SJSA1 (cell line): ENCODE measurements at places on chromosomes 6 and 20. TPM values are rescaled to one million over a fixed set of nuclear protein-coding genes. Genes with fewer than 3 reads are reported as not detected.

POPDC3 gene
- total RNA-seq: 41.7 and 51.3 TPM in 2 replicates

RALGAPA2 gene
- 5.9 and 7.5 TPM in 2 replicates for total RNA-seq

CLPSL1 gene
- total RNA-seq: not detected in 2 replicates

DEFB124 gene
- not detected in 2 replicates for total RNA-seq

ADTRP gene
- total RNA-seq: 0.58 TPM in 1 of 2 replicates, not detected in the other

DZANK1 gene
- 0.97 and 1.1 TPM in 2 replicates for total RNA-seq

CNBD2 gene
- 3.6 TPM in 2 replicates for total RNA-seq

DNA sequence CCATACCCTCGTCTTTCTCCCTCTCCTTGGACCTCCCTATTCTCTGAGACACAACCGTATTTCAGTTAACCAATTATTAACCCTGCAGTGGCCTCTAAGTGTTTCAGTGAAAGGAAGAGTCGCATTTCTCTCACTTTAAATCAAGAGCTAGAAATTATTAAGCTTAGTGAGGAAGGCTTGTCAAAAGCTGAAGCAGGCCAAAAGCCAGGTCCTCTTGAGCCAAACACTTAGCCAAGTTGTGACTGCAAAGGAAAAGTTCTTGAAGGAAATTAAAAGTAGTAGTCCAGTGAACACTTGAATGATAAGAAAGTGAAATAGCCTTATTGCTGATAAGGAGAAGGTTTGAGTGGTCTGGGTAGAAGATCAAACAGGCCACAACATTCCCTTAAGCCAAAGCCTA lies 58.3 kb downstream of the SNX9 start:
- no peak for DNase-seq

DNA sequence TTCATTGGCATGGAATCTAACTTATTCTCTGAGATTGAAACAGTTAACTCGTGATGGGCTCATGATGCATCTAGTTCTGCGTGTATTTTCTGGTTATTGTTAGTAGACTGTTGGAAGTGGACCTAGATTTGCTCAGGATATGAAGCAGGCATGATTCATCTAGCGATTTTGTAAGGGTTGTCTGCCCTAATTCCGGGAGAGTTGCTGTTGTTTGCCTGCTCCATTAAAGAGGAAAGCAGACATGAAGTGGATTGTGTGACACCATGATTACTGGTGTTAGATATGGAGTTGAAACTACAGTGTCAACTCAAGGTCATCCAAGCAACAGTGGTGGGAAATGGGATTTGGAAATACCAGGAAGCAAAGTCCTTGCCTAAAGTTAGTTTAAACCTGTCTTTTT lies 41.0 kb downstream of the SOX4 start:
- DNase-seq: peak; percentile 54

DNA sequence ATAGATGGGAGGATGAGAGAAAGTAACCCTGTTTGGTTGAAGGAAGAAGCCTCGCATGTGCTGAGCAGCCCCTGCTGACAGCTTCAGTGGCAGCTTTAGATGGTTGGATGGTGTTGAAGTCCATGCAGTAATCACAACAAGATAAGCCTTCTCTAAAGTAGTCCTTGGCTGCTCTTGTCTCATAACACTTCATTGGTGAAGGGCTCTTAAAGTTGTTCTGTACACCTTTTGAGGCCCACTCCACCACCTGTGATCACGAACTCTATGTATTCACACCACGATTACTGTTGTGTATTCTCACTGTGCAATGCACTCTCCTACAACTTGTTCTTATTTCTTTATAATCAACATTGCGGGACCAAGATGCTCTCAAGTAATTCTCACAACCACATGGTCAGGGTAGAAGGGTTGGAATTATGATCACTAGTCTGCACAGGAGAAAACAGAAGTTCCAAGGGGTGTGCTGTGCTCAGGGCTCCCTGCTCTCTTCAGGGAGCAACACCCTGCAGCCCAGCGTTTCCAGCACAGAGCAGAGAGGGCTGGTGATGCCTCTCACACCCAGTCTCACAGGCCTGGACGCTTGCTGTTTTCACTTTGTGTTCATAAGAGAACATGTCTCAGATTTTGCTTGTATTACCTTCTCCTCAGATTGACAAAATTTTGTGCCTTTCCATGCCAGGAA lies 294.4 kb downstream of the SMOC2 start:
- DNase-seq: no peak

DNA sequence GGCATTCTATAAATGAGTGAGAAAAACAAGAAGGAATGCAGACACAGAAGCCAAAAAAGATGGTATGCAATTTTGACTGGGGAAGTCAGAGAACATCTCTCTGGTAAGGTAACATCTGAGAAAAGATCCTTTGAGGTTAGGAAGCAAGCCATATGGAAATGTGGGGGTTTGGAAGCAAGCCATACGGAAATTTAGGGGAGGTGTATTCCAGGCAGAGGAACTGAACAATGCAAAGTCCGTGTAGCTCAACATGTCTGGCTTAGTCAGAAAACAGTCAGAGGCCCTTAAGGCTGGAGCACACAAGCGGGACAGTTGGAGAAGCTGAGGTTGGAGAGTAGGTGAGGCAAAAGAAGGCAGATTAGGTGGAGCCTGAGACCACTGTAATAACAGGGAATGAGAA lies 35.3 kb downstream of the RALGAPA2 start:
- no peak for DNase-seq

DNA sequence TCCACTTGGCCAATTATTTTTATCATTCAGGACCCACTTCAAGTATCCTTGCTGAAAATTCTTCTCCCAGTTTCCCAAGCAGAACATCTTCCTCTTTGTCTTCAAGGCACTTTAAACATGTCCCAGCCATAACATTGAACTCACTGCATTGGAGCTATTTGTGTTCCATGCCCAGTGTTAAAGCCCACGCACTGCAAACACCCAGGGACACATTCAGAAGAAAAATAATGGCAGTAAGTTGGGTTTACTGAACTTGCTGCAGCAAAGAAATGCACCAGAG lies 1.6 kb upstream of the APMAP start:
- DNase-seq: no peak

DNA sequence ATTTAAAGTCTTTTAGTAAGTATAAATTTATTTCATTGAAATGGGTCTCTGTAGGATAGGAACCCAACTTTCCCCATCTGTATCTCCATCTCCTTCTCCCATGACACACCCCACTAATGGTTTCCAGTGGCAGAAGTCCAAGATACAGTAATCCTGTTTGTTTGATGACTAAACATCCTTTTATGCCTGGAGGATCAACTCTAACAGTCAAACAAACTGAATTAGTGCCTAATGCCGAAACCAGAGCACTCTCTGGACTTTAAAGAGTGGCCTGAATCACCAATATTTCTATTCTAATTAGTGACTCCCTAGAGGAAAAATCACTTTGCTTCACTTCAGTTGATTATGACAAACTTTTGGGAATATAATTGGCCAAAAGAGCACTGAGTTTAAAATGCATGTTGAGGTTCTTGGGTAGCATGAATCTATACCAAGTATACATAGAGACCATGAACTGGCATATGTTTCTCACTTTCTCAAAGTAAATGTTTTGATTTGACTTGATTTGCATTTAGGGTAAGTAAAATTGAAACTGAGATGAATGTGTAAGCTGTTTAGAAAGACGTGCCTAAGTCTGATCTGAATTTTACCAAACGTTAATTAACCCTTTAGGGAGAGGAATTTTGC lies 776.4 kb upstream of the NRSN1 start:
- DNase-seq: no peak

DNA sequence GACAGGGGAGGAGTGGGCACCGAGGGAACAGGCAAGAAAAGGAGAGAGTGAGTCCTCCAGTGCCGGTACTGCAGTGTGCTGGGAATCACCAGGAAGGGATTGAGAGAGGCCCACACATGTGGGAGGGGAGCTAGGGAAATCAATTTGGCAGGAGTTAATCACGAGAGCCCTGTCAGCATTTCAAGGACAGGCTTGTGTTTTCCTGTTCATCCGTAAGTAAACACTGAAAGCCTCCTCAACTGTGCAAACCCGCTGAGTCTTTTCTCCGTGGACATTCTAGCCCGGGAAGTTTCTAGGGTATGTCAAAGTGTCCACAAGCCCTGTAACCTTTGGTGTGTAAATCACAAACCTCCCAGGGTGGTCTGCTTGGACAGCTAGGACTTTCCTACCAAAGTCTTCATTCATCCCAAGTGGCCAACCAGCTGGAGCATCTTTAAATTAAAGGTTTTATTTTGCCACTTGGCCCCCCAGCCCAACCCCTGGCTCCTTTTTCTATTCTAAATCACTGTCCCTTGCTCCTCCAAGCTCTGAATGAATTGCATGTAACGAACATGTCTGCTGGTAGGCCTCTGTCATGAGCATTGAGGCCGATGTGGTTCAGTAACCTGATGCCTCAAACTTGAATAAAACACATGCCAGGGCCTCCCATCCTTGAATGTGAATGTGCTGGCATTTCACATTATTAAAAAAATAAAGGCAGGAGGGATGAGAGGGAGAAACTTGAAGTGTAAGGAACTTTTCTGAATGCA lies 149.1 kb downstream of the ZNF217 start:
- no peak for DNase-seq

DNA sequence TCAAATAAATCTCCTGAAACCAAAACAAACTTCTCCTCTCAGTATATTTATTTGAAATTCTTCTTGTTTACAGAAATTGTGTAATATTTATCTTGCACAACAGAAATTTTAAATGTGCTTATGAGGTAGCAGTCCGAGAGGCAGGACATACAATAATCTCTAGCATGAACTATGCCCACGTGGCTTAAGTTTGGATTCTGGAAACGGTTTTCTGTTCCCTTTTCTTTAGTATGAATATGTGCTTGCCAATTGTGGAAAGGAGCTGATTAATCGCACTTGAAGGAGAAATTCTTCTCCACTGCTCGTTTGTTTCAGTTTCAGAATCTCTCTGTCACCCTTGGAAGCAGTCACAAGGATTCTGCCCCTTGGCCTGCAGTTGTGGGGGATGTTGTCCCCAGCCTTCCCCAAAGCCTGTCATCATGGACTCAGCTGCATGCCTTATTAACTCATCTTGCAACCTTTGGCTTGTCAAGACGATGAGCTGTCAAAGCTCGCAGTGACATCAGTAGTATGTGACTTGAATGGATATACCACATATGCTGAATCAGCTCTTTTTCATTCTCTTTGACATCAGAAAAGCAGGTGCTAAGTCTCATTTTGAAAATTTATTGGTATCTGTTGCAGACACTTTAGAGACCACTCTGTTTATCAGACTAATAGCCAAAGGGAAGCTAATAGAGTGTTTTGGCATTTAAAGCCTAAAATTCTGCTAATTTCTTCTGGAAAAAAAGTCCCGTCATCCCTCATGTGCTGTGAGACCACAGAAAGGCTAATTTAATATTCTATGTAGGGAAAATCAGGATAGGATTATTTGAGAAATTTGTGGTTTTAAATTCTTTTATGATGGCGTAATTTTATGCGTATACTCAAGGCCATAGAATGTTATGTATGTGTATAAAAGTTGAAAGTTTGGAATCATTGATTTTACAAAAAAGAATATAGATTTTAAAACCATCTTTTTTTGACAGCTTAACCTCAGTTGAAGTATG lies 186.8 kb downstream of the ARID1B start:
- DNase-seq: peak; percentile 34

- DNase-seq: no peak
Measured at GRCh38 chr6:16254535-16254934, 16.1 kb downstream of the GMPR start.

DNA sequence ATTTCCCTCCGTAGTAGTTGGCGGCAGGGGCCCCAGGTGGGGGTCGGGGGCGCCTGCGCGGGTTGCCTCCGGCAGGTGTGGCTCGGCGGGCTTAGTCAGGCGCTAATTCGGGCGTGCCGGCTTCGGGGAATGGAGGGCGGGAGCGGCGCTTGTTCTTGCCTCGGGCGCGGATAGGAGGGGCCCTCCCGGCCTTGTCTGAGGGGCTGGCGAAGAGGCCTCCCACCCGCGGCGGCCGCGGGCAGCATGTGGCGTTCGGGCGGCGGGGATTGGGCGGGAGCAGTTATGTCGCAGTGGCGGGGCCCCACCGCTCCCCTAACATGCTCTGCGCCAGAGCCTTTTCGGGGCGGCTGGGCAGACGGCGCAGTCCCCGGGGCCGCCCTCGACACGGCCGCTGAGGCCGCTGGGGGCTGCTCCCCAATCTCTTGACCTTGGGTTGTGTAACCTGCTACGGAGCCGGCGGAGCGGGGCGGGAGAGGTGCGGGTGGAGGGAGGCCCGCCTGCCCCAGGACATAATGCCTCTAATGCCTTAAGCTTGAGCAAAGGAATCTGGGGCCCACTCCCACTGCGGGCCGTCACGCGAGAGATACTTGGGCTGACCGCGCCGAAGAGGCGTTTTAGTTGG lies 1.1 kb downstream of the AMD1 start:
- no peak for DNase-seq

DNA sequence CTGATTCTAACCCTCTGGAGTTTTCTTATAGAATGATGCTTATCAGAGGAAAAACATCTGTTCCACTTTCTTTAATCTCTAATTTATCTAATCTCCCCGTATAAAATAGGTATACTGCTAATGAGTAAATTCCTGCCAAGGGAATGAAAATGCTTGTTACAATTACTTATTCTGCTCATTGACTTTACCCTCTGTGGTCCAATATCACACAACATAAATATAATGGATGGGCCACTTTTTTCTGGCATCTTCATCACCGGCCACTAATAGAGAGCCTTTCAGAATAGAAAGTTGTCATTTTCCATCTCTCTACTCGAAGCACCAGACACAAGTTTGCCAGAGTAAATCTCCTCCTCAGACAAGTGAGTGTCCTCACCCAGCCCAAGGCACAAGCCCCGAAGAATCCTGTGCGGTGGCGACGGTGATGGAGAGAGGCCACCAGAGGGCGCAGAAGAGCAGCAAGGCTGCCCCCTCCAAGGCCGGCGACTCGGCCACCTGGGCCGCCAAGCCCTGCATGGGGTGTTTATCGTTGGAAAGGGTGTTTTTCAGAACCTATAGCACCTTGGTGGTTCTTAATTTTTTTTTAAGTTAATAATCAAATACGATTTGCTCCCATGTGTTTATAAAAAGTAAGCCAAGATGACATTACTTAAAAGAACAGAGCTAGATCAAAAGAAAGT lies 212.9 kb upstream of the ARID1B start:
- DNase-seq: peak; percentile 52

- no peak for DNase-seq
Measured at GRCh38 chr20:48421547-48421946, 406.3 kb downstream of the PREX1 start.

DNA sequence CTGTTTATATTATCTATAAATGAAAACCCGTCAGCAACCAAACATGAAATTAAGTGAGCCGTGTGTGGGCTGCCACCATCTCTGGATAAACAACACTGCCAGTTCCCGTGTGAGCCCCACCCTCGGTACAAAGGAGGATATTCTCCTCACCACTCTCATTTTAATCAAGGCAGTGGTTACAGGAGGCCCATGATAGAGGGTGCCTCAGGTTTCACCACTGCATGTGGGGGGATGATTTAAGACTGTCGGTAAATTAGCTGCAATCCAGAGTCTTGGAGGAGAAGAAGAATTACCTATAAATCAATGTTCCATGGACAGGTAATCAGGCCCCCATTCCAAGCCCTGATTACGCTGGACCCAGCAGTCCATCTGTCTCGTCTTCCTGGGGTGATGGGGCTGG lies 361.6 kb upstream of the SULF2 start:
- no peak for DNase-seq
